T-helper 2 cell treated with Interferon-gamma antibody and Interleukin-4, amounts not matched to agents 100 ng/mL and 5 ng/mL, for 36 hours (primary cell): ENCODE measurements at places on chromosomes 13 and 19. TPM values are rescaled to one million over a fixed set of nuclear protein-coding genes. Genes with fewer than 3 reads are reported as not detected.

Gene FSD1
- total RNA-seq = 12.6 and 13.8 TPM in 2 replicates

Gene TMEM221
- not detected in 2 replicates for total RNA-seq

Gene CYP2A7
- not detected in 2 replicates for total RNA-seq

Gene IZUMO4
- total RNA-seq = 7.3 and 8.9 TPM in 2 replicates

Gene CGB2
- total RNA-seq = not detected in 2 replicates

Gene URAD
- total RNA-seq = not detected in 2 replicates

Gene RAB8A
- total RNA-seq = 199 and 201 TPM in 2 replicates

Gene PSMC4
- total RNA-seq = 133 and 134 TPM in 2 replicates
